ENCODE measurements at places on chromosomes 16 and 17. TPM values are rescaled to one million over a fixed set of nuclear protein-coding genes. Genes with fewer than 3 reads are reported as not detected.
A peak's percentile ranks its signal among the peaks of the same experiment; 100 is the strongest.

Gene MPP3
- 0.58 TPM for total RNA-seq

Gene CRISPLD2
- total RNA-seq: 0.30 TPM

Gene EXOC7
- total RNA-seq: 104 TPM

Gene MYO19
- total RNA-seq: 98.8 TPM

DNA sequence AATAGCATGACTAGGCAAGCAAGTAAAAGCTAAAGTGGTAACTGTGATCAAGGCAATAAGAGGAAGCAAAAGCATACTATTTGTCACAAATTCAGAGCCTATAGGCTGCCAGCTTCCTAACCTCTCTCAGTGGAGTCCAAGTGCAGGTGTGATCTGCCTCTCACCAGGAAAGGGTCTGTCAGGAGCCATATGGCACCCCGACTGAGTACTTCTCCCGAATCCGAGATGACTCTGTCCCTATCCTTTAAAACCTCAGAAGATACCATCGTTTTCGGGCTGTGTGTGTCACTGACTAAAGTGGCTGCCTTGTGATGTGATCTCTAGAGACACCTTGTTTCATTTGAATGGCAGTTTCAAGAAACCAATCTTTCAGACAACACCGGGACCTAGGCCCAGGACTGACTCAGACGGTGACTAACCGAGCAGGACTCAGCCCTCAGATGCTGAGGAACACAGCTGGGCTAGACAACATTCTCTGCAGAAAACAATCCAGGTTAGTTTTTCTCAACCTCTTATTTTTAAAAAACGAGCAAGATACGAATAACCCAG lies 63.6 kb downstream of the SMG6 start:
- H3K27ac ChIP-seq: peak overlapping the region; percentile 60
- peaks cover 12% of the 10 kb centered on the region for H3K4me1 ChIP-seq
- no peaks in the 10 kb centered on the region for H3K27me3 ChIP-seq
- ATAC-seq: peak; percentile 96

- H3K36me3 ChIP-seq: peaks cover 98% of the 10 kb centered on the region
- H3K27me3 ChIP-seq: no peaks in the 10 kb centered on the region
- peak overlapping the region; percentile 97 for H3K27ac ChIP-seq
- H3K4me1 ChIP-seq: peaks cover 13% of the 10 kb centered on the region
- no peak for ATAC-seq
- peak overlapping the region; percentile 60 for H3K4me3 ChIP-seq
Observed at GRCh38 chr17:50976951-50977472, 110.9 kb upstream of the TOB1 start.

DNA sequence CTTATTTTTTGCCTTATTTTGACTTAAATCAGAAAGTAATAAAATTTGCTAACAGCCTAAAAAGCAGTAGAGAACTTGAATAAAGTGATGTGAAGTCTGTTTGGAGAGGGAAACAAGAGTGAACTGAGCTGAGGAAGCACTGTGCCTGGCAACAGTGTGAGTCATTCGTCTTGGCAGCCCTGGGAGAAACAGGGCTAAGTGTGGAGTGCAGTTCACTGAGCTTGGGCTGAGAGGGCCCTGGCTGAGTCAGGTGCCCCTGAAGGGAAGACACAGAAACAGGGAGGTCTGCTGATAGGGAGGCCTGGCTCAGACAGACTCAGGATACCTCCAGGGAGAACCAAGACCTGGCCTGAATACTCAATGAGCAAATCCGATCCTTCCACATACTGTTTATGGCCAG lies 132.1 kb downstream of the HS3ST4 start:
- H3K36me3 ChIP-seq: no peaks in the 10 kb centered on the region
- H3K27me3 ChIP-seq: peaks cover 16% of the 10 kb centered on the region
- no peak overlapping the region for H3K27ac ChIP-seq
- no peaks in the 10 kb centered on the region for H3K4me1 ChIP-seq
- no peak for ATAC-seq
- no peak overlapping the region for H3K4me3 ChIP-seq

DNA sequence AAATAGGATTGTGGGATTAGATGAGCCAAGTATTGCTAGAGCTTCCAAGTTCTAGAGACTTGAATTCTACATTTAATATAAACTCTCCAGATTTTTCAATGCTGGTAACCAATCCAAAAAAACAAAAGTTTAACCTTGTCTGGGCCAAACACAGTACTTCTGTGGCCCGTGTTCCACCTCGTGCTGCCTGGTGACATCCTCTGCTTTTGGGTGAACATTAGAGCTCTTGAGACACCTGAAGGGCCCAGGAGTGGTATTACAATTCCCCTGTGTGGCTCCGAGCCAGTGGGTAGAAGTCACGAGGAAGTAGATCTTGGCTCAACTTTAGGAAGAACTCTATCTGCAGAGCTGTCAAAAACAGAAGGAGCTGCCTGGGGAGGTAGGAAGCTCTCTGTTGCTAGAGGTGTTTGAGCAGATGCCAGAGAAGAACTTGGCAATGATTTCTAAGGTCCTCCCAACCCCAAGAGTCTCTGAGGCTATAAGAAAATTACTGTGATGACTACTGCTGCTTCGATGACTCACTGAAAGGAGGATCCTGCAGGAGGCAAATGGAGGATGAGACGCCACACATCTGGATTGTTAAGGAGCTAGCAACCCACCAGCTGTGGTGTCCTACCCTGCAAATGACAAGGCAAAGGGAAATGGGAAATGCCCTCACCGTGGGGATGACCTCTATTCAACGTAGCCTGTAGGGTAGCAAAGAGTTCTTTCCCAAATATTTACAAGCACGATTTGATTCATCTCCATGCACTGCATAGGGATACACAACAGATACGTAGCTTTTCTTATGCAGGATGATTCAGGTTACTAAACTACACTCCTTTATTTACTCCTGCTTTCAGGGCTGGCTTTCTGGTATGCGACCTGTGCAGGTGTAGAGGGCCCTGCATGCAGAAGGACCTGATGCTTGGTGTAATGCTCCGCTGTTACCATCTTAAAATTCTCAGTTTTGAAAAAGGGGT lies 45.8 kb upstream of the GAS7 start:
- H3K27ac ChIP-seq: no peak overlapping the region
- H3K4me1 ChIP-seq: no peaks in the 10 kb centered on the region
- H3K36me3 ChIP-seq: no peaks in the 10 kb centered on the region
- ATAC-seq: no peak
- H3K4me3 ChIP-seq: no peak overlapping the region

- peaks cover 5% of the 10 kb centered on the region for H3K4me1 ChIP-seq
- no peak for ATAC-seq
- peak overlapping the region; percentile 44 for H3K27ac ChIP-seq
- peaks cover 8% of the 10 kb centered on the region for H3K36me3 ChIP-seq
- H3K27me3 ChIP-seq: no peaks in the 10 kb centered on the region
Observed at GRCh38 chr16:87947356-87948118, 3.7 kb upstream of the BANP start.

DNA sequence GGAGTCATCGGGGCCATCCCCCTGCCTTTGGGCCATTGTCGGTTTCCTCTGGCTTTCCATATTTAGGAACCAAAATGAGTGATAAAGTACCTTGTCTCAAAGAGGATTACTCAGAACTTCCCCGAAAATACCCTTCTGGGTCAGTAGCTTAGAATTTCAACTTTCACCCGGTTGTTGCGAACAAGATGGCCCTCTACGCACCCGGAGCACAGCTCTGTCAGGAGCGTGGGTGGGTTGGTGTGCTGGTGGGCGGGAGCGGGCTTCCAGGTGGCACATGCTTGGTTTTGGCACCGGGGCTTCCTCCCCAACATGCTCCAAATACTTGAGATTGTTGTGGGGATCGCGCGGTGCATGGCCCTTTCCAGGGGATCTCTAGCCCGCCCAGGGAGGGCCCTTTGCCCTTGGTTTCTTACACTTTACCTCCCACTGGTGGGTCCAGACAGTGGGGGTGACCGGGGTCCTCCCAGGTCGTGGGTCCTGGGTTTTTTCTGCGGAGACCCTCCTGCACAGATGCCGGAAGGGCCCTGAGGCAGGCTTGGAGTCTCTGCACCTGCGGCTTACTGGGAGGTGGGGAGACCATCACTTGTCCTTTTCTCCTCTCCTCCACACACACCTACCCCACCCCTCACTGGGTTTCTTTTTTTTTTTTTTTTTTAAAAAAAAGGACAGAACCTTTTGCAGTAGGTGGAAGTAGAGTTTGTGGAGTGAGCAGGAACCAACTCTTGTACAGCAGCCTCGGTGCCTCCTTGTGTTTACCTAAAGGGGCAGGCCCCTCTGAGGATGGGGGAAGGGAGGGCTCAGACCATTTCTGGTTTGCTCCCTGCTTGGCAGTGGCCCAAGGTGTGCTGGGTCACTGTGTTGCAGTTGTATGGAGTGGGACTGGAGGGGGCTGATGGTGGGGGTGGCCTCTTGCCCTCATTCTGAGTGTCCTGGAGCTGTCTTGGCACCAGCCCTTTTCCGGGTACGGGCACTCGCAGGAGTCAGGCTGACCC lies 142.1 kb downstream of the SEC14L1 start:
- peak overlapping the region; percentile 85 for H3K27ac ChIP-seq
- H3K27me3 ChIP-seq: peaks cover 18% of the 10 kb centered on the region
- peaks cover 15% of the 10 kb centered on the region for H3K4me1 ChIP-seq
- H3K4me3 ChIP-seq: peak overlapping the region; percentile 73
- H3K36me3 ChIP-seq: peaks cover 17% of the 10 kb centered on the region

GRCh38 chr17:71656964-71657858 lies 463.6 kb upstream of the SOX9 start:
- H3K4me3 ChIP-seq: no peak overlapping the region
- H3K27ac ChIP-seq: no peak overlapping the region
- H3K27me3 ChIP-seq: no peaks in the 10 kb centered on the region
- no peaks in the 10 kb centered on the region for H3K4me1 ChIP-seq

DNA sequence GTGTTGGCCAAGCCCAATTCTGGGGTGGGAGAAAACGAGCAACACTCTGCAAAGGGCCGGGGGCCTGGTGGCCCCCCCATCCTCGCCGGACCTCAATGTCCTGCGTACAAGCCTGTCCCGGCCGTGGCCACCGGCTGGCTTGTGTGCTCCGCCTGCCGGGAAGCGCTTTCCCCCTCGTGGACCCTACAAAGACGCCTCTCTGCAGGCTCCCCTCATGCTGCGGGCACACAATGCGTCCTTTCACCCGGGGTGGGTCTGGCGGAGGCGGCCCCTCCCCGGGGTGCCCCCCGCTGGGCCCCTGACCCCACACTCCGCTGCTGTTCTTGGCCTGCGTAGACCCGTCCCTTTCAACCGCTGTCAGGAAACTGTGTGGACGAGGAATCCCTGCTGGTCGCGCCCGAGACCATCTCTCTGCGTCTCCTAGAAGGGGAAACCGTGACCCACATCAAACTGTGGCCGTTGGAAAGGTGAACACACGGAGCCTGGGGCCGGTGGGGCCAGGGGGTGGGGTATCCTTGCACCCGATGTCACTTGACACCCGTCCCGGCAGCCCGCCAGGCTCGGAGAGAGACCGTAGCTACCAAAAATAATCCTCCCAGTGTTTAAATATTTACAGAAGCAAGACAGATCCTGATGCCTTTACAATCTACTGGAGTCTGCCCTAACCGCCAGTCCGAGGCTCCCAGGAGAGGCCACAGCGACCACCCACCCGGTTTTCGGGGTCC lies 43.6 kb downstream of the TBC1D16 start:
- ATAC-seq: peak; percentile 16
- H3K4me1 ChIP-seq: peaks cover 17% of the 10 kb centered on the region
- no peaks in the 10 kb centered on the region for H3K27me3 ChIP-seq
- H3K36me3 ChIP-seq: no peaks in the 10 kb centered on the region

DNA sequence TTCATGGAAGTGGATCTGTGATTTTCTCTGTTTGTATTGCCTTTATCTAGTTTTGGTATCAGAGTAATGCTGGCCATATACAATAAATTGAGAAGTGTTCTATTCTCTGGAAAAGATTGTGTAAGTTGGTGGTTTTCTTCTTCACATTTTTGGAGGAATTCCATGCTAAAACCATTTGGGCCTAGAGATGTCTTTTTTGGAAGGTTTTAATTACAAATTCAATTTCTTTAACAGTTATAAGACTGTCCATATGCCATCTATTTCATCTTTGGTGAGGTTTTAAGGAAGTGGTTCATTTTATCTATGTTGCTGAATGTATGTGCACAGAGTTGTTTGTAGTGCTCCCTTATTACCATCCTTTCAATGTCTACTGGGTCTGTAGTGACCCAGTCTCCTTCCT lies 46.0 kb downstream of the CACNG1 start:
- no peak overlapping the region for H3K4me3 ChIP-seq
- H3K27me3 ChIP-seq: no peaks in the 10 kb centered on the region
- peaks cover 85% of the 10 kb centered on the region for H3K36me3 ChIP-seq

DNA sequence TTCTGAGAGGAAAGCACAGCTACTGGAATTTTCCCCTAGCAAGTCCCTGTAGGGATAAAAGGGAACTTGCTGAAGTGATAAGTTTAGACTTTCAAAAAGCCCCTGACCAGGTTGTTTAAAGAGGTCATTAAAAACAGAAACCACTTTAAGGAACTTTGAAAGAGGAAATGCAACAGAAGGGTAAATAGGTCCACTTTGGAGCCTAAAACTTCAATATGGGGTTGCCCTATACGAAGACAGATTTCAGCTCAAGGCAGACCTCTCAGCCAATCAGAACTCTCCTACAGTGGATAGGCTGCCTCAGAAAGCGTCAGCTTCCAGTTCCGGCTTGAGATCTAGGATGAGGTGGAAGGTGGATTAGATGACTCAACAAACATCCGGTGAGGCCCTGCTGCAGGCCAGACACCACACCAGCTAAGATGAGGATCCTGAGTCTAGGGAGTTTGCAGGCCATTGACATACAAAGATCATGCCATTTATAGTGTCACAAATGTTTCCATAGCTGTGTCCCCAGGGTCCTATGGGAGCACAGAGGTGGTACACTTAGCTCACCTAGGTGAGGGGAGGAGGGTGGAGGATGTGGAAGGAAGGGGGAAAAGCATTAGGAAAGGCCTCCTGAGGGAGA lies 7.9 kb upstream of the MFSD6L start:
- H3K27me3 ChIP-seq: peaks cover 14% of the 10 kb centered on the region
- H3K4me3 ChIP-seq: peak overlapping the region; percentile 30
- H3K4me1 ChIP-seq: peaks cover 11% of the 10 kb centered on the region
- peak overlapping the region; percentile 74 for H3K27ac ChIP-seq
- ATAC-seq: peak; percentile 93

- ATAC-seq: peak; percentile 84
- H3K4me3 ChIP-seq: no peak overlapping the region
- H3K36me3 ChIP-seq: peaks cover 92% of the 10 kb centered on the region
- no peak overlapping the region for H3K27ac ChIP-seq
- peaks cover 29% of the 10 kb centered on the region for H3K4me1 ChIP-seq
- H3K27me3 ChIP-seq: no peaks in the 10 kb centered on the region
Observed at GRCh38 chr16:84084570-84085270, 32.0 kb downstream of the MBTPS1 start.

- no peak for ATAC-seq
- peaks cover 2% of the 10 kb centered on the region for H3K4me1 ChIP-seq
- no peak overlapping the region for H3K27ac ChIP-seq
- no peaks in the 10 kb centered on the region for H3K27me3 ChIP-seq
Observed at GRCh38 chr17:9383826-9384225, 191.8 kb downstream of the STX8 start.

- no peak for ATAC-seq
- no peak overlapping the region for H3K27ac ChIP-seq
- H3K4me3 ChIP-seq: no peak overlapping the region
Observed at GRCh38 chr17:2138761-2139160, 83.9 kb downstream of the HIC1 start.

- no peaks in the 10 kb centered on the region for H3K27me3 ChIP-seq
- peaks cover 21% of the 10 kb centered on the region for H3K4me1 ChIP-seq
- peak overlapping the region; percentile 99 for H3K4me3 ChIP-seq
- ATAC-seq: peak; percentile 70
Observed at GRCh38 chr16:4624827-4625559, 367 bp downstream of the MGRN1 start.
